ENCODE measurements at places on chromosomes 5 and 9. TPM values are rescaled to one million over a fixed set of nuclear protein-coding genes. Genes with fewer than 3 reads are reported as not detected.

DNA sequence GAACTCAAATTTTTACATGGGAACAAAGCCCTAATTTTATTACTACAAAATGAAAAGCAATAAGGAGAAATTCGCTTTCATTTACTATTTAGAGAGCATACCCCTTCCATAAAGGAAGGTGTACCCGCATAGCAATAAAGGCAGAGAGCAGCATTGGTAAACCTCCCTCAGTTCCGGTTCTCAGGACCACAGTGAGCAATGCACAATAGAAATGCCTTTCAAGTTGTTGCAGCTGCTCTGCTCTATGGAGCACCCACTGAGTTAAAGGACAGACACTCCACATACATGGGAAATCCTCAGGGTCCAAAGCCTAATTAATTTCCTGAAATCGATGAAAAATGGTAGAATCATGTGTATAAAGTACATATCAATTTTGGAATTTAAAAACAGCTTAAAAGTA is 89.9 kb upstream of the MPDZ start:
- H3K27ac ChIP-seq = no peak overlapping the region
- H3K27me3 ChIP-seq = no peaks in the 10 kb centered on the region
- H3K36me3 ChIP-seq = no peaks in the 10 kb centered on the region
- H3K4me1 ChIP-seq = no peaks in the 10 kb centered on the region
- H3K4me3 ChIP-seq = no peak overlapping the region

DNA sequence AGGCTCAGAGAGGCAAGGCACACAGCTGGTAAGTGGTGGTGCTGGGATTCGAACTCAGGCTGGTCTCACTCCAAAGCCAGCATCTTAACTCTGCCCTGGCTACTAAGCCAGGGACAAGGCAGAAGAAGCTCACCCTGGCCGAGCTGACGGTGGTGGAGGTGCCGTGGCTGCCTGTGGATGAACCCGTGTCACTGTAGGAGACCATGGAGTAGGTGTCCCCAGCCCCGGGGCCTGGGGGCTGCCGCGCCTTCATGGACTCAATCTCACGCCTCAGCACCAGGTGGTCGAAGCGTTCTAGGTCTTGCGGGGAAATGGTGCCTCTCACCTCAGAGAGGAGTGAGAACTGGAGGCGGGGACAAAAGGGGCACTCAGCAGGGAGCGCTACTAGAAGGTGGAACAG is 35.4 kb upstream of the AKNA start:
- H3K36me3 ChIP-seq = no peaks in the 10 kb centered on the region
- H3K27me3 ChIP-seq = no peaks in the 10 kb centered on the region
- no peak overlapping the region for H3K27ac ChIP-seq
- no peak for DNase-seq
- no peak overlapping the region for H3K4me3 ChIP-seq

- no peak overlapping the region for H3K27ac ChIP-seq
- no peaks in the 10 kb centered on the region for H3K27me3 ChIP-seq
- no peak for DNase-seq
- H3K4me1 ChIP-seq = peaks cover 3% of the 10 kb centered on the region
Measured at GRCh38 chr9:108277216-108277615, 578.6 kb downstream of the ACTL7B start.

GRCh38 chr5:57539281-57539701 is 56.7 kb upstream of the ACTBL2 start:
- H3K27me3 ChIP-seq = no peaks in the 10 kb centered on the region
- DNase-seq = no peak
- peak overlapping the region; percentile 85 for H3K27ac ChIP-seq
- H3K36me3 ChIP-seq = no peaks in the 10 kb centered on the region
- no peak overlapping the region for H3K4me3 ChIP-seq

DNA sequence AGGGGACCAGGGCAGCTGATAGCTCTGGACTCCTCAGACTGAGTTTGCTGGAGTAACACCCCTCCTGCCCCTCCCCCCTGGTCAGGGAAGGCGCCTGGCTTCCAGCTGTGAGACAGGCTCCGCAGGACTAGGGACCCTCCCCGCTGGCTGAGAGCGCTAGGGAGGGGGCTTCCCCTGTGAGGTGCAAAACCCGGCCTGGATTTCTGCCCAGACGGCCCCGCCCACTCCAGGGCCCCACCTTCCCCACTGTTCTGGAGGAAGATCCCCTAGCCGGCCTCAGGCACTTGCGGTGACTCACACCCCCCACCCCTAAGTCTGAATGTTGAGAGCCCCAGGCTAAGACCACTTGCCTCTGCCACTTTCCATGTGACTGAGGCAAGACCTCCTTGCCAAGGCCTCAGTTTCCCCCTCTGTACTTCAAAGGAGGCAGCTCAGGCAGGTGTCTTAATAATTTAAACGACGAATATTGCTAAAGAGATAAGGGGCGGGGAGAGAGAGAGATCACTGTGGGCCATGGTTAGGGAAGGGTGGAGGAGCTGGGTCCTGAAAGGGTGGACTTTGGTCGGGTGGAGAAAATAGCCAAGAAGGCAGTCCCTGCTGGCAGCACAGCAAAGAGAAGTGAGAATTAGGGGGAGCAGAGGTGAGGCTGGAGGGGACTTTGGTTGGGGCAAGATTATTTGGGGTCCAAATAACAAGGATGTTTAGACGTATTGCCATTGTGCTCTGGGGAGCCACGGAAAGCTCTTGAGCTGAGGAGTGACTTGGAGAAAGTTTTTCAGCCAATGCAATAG is 1.0 kb upstream of the DAB2IP start:
- H3K27ac ChIP-seq = no peak overlapping the region
- H3K4me1 ChIP-seq = peaks cover 8% of the 10 kb centered on the region
- H3K4me3 ChIP-seq = no peak overlapping the region
- H3K27me3 ChIP-seq = peaks cover 37% of the 10 kb centered on the region
- H3K36me3 ChIP-seq = no peaks in the 10 kb centered on the region

- DNase-seq = no peak
- no peak overlapping the region for H3K27ac ChIP-seq
- no peaks in the 10 kb centered on the region for H3K36me3 ChIP-seq
- no peaks in the 10 kb centered on the region for H3K27me3 ChIP-seq
Measured at GRCh38 chr5:33793836-33794549, 97.8 kb downstream of the ADAMTS12 start.

GRCh38 chr5:89520771-89521170 is 637.8 kb upstream of the MEF2C start:
- H3K27me3 ChIP-seq = no peaks in the 10 kb centered on the region
- H3K4me1 ChIP-seq = no peaks in the 10 kb centered on the region
- H3K4me3 ChIP-seq = no peak overlapping the region
- DNase-seq = no peak
- no peak overlapping the region for H3K27ac ChIP-seq
- no peaks in the 10 kb centered on the region for H3K36me3 ChIP-seq

GRCh38 chr5:1410156-1411014 is 34.9 kb downstream of the SLC6A3 start:
- H3K4me3 ChIP-seq = no peak overlapping the region
- DNase-seq = no peak
- peaks cover 3% of the 10 kb centered on the region for H3K27me3 ChIP-seq
- no peak overlapping the region for H3K27ac ChIP-seq

Gene SEPTIN8
- total RNA-seq = 32.1 TPM

Gene OLFM1
- under 0.01 TPM for total RNA-seq

Gene BNIP1
- total RNA-seq = 14.4 TPM

Gene FAM174A
- total RNA-seq = 16.5 TPM

Data from osteoblast (primary cell).